ENCODE measurements at places on chromosomes 6 and 20. TPM values are rescaled to one million over a fixed set of nuclear protein-coding genes. Genes with fewer than 3 reads are reported as not detected.

GRCh38 chr6:131999545-132000146 is 48.5 kb upstream of the CCN2 start:
- DNase-seq, result no peak

GRCh38 chr20:46746956-46747526 is 37.6 kb downstream of the SLC2A10 start:
- no peak for DNase-seq

DNA sequence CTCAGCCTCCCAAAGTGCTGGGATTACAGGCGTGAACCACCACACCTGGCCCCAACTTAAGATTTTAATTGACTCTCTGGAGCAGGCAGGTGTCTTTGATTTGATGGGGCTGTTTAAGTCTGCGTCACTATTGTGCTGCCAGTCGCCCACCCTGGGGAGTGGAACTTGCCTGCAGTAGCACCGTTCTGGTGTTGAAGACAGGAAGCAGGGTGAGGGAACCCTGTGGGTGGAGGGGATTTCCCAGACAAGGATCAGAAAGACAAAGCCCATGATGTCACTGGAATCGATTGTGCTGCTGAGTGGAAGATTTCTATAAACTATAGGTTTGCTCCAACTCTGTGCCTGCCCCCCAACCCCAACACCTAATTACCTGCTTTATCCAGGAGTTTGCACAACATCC is 11.0 kb downstream of the ALDH8A1 start:
- no peak for DNase-seq

DNA sequence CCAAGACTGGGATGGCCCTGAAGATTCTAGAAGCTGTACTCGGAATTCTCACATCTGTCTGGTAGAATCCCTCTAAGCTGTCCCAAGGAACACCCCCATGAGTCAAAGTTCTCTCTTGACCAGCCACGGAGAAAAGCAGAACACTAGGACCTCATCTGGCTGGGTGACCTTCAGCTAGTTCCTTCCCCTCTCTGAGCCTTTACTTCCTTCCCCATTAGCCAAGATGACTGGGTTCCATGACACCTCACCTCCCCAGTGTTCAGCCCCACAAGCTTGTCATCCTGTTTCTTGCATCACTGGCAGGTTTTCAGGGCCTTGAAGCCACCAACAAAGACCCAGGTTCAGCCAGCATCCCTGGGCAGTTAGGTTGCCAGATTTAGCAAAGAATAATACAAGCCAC is 47.8 kb downstream of the MAFB start:
- no peak for DNase-seq

- DNase-seq, result no peak
Observed at GRCh38 chr6:63816401-63816981, 180.9 kb downstream of the PHF3 start.

GRCh38 chr6:34022250-34022872 is 123.5 kb downstream of the GRM4 start:
- DNase-seq, result no peak

- no peak for DNase-seq
Observed at GRCh38 chr6:5498579-5498899, 237.2 kb downstream of the FARS2 start.

PPP1R3G gene
- 0.05 TPM for total RNA-seq

MACROD2 gene
- 4.9 TPM for total RNA-seq

MEI4 gene
- 0.58 TPM for total RNA-seq

BTN1A1 gene
- total RNA-seq, result not detected

NOTCH4 gene
- 5.7 TPM for total RNA-seq

RAET1L gene
- total RNA-seq, result not detected

PAK5 gene
- 1.0 TPM for total RNA-seq

All from pancreas (tissue), 10 donors.